NCI-H1930 (cell line): ENCODE measurements at places on chromosomes 5 and 9.

DNA sequence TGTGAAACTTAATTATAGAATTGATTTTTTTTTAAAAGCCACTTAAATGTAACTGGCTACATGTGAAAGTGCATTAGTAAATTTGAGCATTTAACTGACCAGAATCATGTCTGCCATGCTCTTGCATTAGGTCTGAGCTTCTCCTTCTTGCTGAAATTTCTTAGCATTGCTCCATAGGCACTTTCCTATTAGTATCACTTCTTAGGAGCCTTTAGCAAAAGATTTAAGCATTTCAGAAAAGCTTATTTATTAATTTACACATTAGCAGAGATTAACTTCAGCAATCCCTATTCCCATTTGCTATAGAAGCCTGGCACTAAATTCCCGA is 211.0 kb downstream of the SNX18 start:
- no peak for DNase-seq

- DNase-seq = no peak
Observed at GRCh38 chr5:22986281-22986680, 133.1 kb upstream of the CDH12 start.

- DNase-seq = no peak
Observed at GRCh38 chr9:13648676-13649075, 369.2 kb upstream of the MPDZ start.

- no peak for DNase-seq
Observed at GRCh38 chr5:68257210-68257609, 41.7 kb downstream of the PIK3R1 start.

- DNase-seq = no peak
Observed at GRCh38 chr9:120646948-120647347, 67.0 kb upstream of the CDK5RAP2 start.

GRCh38 chr9:135976531-135976930 is 15.4 kb upstream of the UBAC1 start:
- DNase-seq = no peak

GRCh38 chr5:83924891-83925290 is 204.2 kb upstream of the HAPLN1 start:
- no peak for DNase-seq

DNA sequence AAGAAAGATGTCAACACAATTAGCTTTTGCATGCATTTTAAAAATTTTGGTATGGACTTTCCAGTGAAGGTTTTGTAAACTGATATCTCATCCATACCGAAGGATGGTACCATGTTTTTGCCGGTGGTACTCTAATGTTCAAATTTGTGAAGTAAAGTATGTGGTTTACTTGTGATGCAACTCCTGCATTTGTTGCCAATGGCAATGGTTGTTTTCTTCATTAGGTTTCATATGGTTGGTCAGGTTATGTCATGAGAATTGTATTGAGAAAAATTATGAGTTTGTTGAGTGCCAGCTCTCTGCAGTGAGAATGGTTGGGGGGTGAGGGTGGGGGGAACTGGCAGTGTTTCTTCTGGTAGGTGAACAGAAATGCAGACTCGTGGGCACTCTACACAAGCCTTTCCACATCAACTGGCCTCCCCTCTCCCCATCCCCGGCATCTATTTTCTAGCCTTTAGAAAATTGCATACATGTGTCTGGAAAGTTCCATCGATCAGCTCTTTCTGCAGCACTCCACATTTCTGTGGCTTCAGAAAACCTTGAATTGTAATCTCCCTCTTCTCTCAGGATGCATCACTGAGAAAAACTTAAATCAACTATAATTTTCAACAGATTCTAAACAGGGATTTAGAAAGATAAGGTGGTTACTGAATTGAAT is 107.7 kb downstream of the PDE4D start:
- no peak for DNase-seq

GRCh38 chr5:78716206-78716605 is 67.6 kb upstream of the LHFPL2 start:
- DNase-seq = no peak

- no peak for DNase-seq
Observed at GRCh38 chr9:72150127-72150526, 887 bp downstream of the GDA start.
